ENCODE measurements at places on chromosomes 4 and X.

DNA sequence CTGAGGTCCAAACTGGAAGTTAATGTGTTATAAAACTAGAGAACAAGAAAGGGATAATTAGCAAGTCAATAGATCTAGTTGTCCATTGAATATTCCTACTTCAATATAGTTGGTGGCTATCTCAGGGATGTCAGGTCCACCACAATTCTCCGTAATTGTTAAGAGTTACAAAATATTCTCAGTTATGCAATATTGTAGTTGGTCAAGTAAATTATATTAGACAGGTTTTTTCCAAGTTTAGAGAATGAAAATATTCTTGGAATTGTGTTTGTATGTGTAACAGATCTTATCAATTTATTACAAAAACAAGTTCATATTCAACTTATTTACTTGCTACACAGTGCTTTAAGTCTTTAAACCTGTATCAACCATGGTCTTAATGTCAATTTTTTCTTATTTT lies 547.4 kb downstream of the SPRY1 start:
- no peak for DNase-seq

GRCh38 chr4:182174979-182175378 lies 68.2 kb upstream of the TENM3 start:
- no peak for DNase-seq

DNA sequence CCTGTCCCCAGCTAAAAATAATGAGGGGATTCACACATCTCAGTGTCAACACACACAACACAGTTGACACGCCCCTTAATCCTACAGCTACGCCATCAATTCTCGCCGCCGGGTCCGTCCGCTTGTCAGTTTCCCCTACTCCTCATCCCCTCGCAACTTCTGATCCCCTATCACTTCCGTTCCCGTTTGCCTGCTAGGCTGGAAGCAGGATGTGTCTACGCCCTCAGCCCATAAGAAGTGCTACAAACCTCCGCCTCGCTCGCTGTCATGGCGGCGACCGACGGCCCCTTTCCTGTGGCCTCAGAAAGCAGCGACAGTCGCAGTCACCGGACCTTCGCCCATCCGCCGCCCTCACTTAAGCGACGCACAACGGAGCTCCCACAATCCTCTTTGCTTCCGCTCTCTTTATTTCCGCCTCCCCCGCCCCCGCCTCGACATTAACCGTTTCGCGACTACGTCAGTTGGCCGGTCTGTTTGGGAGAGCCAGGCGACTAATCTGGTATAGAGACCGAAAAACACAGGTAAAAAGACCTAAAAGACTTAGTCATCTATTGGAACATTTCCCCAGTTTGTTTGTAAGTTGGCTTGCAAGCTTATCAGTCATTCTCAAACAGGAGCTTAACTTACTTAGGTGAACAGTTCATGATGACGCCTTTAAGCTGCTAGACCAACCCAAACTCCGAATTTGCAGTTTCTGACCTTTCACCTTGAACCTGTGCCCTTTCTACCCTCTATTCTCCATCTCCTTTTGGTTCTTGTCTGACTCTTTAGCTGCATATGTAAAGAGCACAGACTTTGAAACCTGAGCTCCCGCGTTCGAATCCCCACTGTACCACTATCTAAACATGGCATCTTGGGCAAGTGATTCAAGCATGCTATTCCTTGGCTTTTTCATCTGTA lies at the start of gene SLC25A53:
SLC25A53 (minus strand) TSS at position 380 of the 900 bp plus-strand sequence. CDS start 51,752 bp downstream, outside the sequence.
- DNase-seq: peak; percentile 79

GRCh38 chr4:89204624-89205023 lies 93.3 kb downstream of the TIGD2 start:
- no peak for DNase-seq

DNA sequence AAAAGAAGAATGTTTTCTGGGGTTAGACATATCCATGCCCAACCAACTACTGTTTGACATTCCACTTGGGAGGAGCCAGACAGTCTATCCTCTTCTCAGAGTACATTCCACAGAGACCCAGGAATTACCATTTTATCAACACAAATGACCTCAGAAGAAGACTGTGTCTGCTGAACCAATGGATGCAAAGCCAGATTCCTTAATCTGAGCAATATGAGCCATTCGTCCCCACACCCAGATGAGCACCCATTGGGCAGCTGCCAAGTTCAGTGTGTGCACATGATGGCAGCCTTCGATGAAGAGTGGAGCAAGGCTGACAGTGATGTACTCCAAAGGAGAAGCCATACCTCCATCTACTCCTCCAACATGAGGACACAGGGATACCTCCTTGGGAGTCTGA lies 111.3 kb downstream of the ZNF674 start:
- DNase-seq: no peak

GRCh38 chrX:10582215-10582733 lies 38.1 kb downstream of the MID1 start:
- no peak for DNase-seq
